ENCODE measurements at places on chromosomes 12 and 14.

- DNase-seq, result no peak
Measured at GRCh38 chr12:1217191-1217949, 226.3 kb downstream of the ERC1 start.

GRCh38 chr12:7498809-7499208 is 4.8 kb downstream of the CD163 start:
- DNase-seq, result no peak

DNA sequence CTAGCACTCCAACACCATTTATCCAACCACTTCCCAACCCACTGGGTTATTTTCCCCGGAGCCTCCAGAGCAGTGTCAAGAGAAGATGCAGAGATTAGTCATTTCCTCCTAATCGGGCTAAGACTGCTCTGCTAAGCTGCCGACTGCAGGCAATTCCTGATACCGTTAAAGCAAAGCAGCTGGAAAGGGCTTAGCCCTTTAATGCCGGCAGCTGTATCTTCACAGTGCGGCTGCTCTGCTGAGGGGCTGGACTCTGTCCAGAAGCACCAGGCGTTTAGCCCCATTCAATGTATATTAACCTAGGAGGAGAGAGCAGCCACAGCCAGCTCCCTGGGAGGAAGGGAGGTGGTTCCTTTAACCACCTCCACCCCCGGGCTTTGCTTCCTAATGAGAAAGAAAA is 11.1 kb downstream of the AQP6 start:
- DNase-seq, result no peak

- DNase-seq, result no peak
Measured at GRCh38 chr14:94392510-94392935, 4.1 kb upstream of the SERPINA1 start.

- no peak for DNase-seq
Measured at GRCh38 chr14:55684956-55685584, 105.1 kb downstream of the KTN1 start.

GRCh38 chr12:92139634-92140150 is 6.0 kb downstream of the BTG1 start:
- DNase-seq, result no peak

- no peak for DNase-seq
Measured at GRCh38 chr12:12693111-12693671, 2.8 kb downstream of the GPR19 start.

DNA sequence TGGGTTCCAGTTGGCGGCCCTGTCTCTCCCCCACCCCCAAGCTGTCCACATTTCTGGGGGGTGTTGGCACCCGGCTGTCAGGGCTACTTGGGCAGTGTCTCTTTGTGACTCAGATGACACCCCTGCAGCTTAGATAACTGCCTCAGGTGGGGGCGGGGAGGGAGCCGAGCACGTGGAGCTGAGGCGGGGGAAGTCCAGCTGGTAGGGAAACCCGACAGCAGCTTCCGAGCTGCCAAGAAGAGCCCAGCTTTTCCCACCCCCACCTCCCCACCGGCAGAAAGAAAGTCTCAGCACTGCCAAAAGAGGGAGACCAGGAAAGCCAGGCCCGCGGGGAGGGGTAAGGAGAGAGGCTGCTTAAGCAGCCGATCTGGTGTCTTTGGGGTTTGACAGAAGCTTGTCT is 1.4 kb downstream of the LRTM2 start:
- no peak for DNase-seq

- DNase-seq, result no peak
Measured at GRCh38 chr14:91253795-91254323, 9.4 kb upstream of the GPR68 start.

- DNase-seq, result no peak
Measured at GRCh38 chr12:93888964-93889363, 211.8 kb downstream of the CRADD start.

DNA sequence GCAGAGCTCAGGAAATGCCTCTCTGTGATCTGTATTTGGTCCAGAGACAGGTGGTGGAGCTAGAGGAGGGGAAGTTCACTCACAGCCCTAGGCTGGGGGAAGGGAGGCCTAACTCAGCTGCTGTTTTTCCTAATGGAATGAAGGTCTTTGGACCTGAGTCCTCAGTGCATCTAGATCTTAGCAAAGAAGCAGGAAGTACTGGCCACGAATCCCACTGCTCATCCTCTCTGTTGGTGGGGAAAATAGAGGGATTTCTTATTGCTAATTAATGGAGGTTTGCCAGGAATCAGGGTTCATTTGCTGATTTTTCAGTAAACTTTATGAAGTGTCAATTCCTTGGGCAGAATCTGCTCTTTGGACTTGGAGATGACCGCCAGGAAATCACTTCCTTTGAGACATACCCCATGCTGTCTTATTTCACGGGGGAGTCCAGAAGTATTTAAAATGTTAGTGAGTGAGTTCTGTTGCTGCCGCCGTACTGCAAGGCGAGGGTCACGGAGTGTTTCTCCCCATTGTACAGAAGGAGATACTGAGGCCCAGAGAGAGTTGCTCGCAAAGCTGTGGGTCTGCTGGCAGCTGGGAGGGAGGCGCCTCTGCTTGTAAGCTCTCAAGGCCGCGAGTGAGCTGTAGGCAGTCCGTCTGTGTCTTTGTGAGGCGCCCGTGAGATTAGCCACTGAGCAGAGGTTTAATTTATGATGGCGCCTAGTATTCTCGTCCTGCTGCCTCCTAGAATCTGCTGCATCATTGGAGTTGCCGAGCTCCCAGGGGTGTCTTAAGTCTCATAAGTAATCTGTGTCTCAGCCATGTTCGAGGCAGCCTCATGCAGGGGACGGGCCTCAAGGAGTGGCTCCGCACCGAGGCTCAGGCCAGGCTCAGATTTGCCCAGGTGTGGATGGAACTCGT is 88.2 kb downstream of the TSPAN9 start:
- no peak for DNase-seq
